ENCODE measurements at places on chromosomes 13 and 19.

GRCh38 chr13:98769736-98770135, 17.3 kb upstream of the SLC15A1 start:
- DNase-seq, result no peak

DNA sequence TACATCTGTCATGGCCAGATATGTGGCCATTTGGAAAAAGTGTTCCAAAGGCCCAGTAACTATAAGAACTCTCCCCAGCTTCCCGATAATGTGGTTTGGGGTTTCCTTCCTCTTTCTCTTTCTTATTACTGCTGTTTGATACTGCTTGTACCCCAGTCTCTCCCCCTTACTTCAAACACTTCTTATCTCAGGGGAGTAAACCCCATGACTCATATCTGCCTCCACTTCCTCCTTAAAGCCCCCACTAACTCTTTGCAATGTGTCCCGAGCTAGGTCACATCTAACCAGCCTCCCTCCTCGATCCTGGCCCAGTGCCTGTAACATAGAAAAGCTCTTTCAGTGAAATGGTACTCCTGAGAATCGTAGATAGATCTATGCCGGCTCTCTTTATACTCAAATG, 82.4 kb upstream of the STARD13 start:
- no peak for DNase-seq

DNA sequence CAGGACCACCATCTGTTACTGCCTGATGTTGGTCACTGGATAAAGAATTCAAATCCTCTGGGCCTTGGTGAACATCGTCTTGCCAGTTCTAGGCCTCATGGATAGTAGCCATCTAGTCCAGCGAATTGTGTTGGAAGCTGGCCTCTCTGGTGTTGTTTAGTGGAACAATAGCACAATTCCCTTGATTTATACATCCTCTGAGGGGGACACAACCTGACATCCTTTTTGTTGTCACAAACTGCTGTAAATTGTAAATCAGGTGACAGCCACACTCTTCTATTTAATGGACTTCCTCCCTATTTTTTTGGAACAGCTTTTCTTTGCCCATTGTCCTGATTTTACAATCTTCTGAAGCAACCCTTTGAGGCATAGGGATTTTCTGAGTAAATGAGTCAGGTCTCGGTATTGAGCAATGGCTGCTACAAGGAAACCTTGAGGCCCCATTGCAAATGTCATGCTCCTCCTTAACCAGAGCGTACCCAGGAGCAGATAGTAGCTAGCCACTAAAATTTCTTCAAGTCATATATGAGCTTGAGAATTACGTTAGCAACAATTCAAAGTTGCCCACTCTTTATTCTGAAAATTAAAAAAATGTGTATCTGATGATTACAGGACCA, 263.3 kb downstream of the COG6 start:
- no peak for DNase-seq

DNA sequence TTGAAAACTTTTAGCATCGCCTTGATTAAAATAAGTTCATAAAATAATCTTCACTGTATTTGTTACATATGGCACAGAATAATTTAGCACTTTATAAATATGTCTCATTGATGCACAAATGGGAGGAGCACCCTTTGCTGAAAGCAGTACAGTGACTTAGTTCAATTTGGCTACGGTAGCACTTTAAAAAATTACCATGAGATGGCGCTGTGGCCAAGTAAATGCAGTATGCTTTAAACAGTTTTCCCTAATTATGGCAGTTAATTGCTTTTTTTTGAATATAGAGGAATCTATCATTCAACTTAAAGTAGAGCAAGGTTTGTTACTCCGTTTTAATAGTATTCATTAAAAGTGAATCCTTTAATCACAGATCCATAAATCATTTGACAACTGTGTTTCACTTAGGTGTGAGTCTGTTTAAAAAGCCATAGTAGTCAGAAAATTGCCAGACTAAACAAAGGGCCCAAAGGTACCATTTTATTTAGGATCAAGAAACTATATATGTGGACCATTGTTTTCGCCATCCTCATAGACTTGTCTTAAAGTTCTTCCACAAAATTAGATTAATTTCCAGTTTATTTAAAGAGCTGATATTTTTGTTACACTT, 34.7 kb upstream of the ESD start:
- no peak for DNase-seq

DNA sequence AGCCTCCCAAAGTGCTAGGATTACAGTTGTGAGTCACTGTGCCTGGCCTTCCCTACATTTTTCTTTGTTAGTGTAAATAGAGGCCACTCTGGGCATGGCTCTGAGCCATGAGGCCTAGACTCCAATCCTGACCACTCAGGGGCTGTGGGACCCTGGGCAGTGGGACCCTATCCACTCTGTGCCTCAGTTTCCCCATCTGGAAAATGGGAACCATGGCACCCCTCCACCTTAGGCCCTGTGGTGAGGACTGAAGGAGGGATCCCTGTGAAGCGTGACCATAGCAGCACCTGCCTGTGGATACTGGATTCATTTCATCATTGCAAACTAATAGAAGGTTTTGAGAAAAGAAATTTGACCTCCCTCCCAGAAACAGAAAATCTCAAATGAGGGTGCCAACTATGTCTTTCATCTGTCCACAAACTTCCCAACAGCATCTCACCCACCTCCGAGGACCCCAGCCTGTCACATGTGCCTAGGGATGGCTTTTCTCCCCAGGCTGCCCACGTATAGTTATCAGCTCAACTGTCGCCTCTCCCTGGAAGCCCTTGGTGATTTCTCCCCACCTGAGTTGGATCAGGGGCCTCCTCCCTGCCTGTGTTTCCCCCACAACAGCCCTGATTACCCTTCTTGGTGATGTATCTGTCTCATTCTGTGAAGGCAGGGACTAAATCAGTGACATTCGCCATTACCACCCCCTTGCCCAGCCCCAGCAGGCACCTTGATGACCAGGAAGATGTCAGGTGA, 5.6 kb downstream of the ANGPTL8 start:
- no peak for DNase-seq

- DNase-seq, result no peak
These were observed 113.3 kb downstream of the SIPA1L3 start for GRCh38 chr19:38020311-38020710.

- DNase-seq, result no peak
These were observed 13.9 kb upstream of the CACNG6 start for GRCh38 chr19:53977429-53977990.

DNA sequence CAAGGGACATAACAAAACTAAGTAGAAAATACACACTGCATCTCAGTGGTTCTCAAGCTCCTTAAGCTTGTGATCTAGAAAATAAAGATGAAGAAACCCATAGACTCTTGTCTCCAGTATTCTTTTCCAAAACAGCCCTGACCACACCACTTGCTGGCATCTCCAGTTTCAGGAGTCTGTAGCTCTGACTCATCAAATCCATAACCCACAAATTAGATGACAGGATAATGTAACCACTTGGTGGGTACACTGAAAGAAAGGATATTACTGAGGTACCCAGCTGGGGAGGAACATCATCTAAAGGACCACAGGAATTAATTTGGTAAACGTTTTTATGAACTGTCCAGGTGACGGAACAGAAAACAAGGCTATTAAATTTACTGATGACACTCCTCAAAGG, 214.7 kb downstream of the VWA8 start:
- DNase-seq, result no peak

DNA sequence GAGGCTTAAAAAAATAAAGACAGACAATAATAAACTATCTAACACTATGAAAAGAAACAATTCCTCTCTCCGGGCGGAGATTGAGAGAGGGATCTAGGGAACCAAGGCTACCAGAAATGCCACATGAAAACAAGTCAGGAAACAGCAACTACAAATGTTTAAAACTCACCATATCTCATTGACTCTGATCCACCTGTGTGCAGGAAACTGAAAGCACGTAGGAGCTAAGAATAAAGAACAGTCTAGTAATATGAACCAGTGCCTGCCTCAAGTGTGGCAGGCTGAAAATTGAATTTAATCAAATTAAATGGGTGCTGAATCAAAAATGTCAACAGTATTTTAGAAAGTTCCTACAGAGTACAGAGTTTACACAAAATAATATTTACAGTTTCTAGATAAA, 1701.0 kb downstream of the SLITRK5 start:
- no peak for DNase-seq
